Bronchial epithelial cell (primary cell): ENCODE measurements at places on chromosomes 1 and 21.

DNA sequence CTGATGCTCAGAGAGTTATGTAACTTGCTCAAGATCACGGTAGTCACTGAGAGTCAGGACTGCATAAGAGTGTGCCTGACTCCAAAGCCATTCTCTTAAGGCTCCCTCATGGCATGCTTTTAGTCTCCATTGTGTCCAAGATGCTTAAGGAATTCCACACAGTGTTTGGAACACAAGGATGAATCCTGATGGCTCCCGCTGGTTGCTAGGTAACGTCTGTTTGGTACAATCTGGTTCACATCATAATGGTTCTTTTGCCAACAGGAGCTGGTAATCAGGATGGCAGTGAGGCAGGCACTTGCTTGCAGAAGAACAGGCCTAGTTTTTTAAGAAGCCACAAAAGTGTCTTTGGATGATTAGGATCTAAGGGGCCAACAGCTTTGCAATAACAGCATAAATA is 436.5 kb upstream of the DAB1 start:
- no peak for DNase-seq

DNA sequence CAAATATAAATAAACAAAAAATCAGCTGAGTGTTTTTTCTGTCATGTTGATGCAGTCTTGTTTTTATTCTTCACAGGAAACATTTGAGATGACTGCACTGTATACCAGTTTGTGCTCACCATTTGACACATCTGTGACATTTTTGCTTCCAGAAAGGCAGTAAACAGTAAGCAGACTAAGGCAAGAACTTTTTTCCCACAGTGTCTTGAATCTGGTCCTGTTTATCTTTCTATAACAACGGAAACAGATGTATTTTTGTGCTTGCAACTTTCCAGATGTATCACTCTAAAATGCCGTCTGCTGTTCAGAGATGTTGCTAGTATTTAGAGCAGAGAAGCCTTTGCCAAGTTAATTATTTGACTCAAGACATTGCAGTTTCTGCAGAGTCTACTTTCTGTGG is 105.5 kb downstream of the ZC3H11B start:
- DNase-seq = no peak

- peak; percentile 41 for DNase-seq
Observed at GRCh38 chr1:8412183-8412831, 94.4 kb downstream of the SLC45A1 start.

GRCh38 chr1:222680080-222680479 is 32.2 kb downstream of the AIDA start:
- DNase-seq = no peak

DNA sequence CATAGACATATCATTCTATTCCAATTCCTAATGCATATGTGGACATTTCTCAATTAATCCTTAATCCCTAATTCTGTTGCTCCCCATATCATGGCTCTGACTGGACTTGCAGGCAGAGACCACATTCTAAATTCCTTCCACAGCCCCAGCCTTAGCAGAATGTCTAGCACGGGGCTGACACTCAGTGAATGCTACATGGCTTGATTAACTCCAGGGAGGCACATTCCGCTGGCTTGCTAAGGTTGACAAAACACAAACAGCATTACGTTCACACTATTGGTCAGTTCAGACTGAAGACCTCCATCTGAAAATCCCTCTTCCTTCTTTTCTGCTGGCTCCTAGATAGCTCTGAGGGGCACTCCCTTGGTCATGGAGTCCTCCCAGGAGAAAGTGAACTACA is 119.4 kb downstream of the ASTN1 start:
- no peak for DNase-seq

DNA sequence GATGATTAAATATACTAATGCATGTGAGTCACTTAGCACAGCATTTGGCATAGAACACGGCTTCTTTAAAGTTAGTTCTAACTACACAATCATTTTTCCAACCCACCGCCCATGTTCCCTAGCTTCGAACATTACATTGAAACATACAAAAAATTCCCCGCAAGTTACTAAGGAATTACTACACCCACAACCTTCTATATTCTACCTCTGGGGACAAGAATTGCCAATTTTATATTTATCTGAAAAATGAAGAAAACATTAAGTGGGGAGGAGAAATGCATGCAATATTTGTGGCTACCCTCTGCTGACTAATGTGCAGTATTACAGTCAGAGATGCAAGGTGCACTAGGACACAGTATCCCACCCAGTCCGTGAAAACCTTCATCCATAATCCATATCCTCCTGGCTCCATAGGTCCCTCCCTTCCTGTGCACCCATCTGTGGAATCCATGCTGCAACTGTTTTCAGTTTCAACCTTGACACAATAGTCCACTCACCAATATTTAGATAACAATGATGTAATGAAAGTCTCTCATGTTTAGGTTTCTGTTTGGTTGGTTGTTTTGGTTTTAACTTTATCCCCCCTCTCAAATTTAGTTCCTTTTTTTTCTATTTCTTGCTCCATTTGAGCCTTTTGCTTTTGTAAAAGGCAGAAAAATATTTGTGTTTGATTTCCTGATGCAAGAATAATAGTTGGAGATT is 31.6 kb downstream of the RGS5 start:
- DNase-seq = no peak

DNA sequence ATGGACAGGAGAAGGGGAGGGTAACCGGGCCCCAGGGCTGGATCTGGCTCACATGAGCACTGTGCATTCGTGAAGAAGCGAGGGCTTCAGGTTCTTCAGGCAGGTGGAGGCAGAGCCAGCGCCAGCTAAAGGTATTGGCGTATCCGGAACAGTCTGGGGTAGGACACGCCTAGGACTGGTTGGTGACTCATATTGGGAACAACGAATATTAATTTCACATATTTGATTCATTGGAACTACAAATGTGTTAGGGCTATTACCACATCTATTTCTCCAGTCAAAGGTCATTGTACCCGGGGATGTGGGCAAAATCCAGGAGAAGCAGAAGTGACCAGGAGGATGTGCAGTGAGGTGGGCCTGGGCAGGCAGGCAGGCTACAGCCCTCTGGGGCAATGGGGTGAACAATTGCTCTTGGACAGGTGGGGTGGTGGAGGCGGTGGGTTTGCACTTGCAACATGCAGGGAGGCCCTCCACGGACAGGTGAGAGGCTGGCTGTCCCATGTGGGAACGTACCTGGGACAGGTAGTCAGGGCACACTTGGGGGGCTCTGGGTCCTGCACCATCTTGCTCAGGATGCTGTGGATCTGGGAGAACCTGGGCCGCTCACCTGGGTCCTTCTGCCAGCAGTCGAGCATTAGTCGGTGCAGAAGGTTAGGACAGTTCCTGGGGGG is 26.7 kb downstream of the CDCA8 start:
- DNase-seq = peak; percentile 80

DNA sequence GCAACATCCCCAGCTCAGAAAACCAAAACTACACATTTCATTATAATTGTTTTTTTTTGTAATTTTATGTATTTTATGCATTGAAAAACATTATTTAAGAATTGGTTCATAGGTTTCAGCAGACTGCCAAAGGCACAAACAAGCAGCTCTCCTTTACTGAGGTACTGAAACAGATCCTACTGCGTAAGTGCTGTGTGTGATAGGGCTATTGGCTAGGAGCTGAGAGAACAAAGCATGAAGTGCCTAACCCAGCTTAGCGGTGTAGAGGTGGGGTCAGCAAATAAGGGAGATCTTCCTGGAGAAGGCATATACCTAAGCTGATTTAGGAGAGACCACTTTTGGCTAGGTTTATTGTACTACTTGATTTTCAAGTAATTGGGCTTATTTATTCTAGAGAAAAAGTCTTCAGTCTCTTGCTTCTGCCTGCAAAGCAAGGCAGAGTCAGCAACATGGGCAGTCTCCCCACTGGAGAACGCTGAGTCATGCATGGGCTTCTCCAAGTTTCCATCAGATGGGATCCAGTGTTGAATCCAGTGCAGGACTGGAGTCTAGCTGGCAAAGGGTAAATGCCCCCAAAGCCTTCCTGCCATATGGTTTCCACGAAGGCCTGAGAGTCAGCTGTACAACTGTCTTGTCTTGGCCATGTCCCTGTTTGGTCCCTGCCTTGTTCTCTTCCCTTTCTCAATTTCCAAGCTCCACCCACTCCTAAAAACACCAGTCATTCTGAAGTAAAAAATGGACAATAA is 18.0 kb upstream of the YTHDF2 start:
- peak; percentile 20 for DNase-seq
